Cerebellum (tissue), 4 donors: ENCODE measurements at places on chromosomes 1 and 21. TPM values are rescaled to one million over a fixed set of nuclear protein-coding genes. Genes with fewer than 3 reads are reported as not detected.

Gene HTR6
- 0.09 TPM for total RNA-seq

Gene HFM1
- 31.2 TPM for total RNA-seq

Gene RRAGC
- total RNA-seq: 16.2 TPM

Gene DPH2
- total RNA-seq: 14.2 TPM

Gene FMOD
- 1.6 TPM for total RNA-seq

Gene BTBD8
- 97.8 TPM for total RNA-seq

Gene AXDND1
- total RNA-seq: 1.1 TPM

Gene GRHL3
- total RNA-seq: 1.2 TPM

Gene SH2D1B
- total RNA-seq: not detected

Gene S1PR1
- 38.3 TPM for total RNA-seq

Gene HCRTR1
- 0.64 TPM for total RNA-seq

Gene NLRP3
- total RNA-seq: 0.73 TPM

Gene ACP6
- total RNA-seq: 9.2 TPM

Gene FAM131C
- 1.8 TPM for total RNA-seq

Gene KRTAP19-6
- not detected for total RNA-seq

Gene EXO5
- total RNA-seq: 18.4 TPM

Gene HSD3B2
- total RNA-seq: not detected

Gene RPS6KC1
- total RNA-seq: 63.3 TPM

Gene PADI3
- not detected for total RNA-seq

Gene DDX59
- 20.5 TPM for total RNA-seq

Gene MCOLN3
- 0.64 TPM for total RNA-seq

Gene LCE1D
- not detected for total RNA-seq

Gene LCE2B
- not detected for total RNA-seq

Gene VHLL
- 0.64 TPM for total RNA-seq

Gene CYP4Z1
- 1.4 TPM for total RNA-seq

Gene AMY2A
- 0.36 TPM for total RNA-seq

Gene LCE3E
- total RNA-seq: not detected

Gene HES3
- total RNA-seq: not detected

Gene HES2
- 0.18 TPM for total RNA-seq
